ENCODE measurements at places on chromosomes 2 and 18.

DNA sequence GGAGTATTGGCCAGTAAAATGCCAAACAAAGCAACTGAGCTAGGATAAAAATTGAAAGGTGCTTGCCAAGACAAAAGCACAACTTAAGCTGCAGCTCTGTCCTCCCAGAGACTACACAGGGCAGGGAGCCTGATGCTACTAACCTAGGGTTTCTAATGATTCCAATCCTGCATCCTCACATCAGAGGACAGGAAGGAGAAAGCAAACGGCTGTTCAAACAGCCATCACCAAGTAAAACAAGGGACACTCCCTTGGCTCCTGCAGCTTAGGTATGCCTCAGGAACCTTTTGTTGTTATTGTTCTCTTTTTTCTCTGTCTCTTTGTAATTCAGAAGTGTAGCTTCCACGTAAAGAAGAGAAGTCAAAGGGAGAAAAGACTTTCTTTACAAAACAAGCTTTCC, 99.5 kb downstream of the TCF4 start:
- no peak for DNase-seq

DNA sequence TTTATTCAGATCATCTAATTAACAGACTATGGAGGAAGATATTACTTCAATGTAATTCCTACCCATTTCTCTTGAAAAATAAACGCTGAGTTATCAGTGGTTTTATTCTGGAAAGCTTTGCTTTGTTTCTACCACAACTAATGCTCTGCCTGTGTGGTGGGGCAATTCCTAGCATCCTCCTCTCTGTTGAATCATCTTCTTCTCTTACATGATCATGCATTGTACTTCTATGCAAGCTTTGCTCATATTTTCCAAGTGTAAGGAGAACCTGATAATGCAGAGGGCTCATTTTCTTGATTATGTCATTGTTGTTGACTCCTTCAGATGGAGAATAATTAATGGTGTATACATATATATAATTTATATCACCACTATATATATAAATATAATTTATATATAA, 46.7 kb downstream of the CCDC195 start:
- DNase-seq, result no peak

GRCh38 chr2:196183172-196183473, 11.7 kb upstream of the STK17B start:
- no peak for DNase-seq

GRCh38 chr2:102033031-102033749, 41.4 kb downstream of the IL1R2 start:
- DNase-seq, result no peak

- DNase-seq, result no peak
Observed at GRCh38 chr2:222750533-222750932, 79.1 kb downstream of the MOGAT1 start.

- no peak for DNase-seq
Observed at GRCh38 chr18:1784113-1784512, 787.2 kb downstream of the METTL4 start.

- no peak for DNase-seq
Observed at GRCh38 chr2:200494048-200494447, 15.8 kb downstream of the KCTD18 start.

DNA sequence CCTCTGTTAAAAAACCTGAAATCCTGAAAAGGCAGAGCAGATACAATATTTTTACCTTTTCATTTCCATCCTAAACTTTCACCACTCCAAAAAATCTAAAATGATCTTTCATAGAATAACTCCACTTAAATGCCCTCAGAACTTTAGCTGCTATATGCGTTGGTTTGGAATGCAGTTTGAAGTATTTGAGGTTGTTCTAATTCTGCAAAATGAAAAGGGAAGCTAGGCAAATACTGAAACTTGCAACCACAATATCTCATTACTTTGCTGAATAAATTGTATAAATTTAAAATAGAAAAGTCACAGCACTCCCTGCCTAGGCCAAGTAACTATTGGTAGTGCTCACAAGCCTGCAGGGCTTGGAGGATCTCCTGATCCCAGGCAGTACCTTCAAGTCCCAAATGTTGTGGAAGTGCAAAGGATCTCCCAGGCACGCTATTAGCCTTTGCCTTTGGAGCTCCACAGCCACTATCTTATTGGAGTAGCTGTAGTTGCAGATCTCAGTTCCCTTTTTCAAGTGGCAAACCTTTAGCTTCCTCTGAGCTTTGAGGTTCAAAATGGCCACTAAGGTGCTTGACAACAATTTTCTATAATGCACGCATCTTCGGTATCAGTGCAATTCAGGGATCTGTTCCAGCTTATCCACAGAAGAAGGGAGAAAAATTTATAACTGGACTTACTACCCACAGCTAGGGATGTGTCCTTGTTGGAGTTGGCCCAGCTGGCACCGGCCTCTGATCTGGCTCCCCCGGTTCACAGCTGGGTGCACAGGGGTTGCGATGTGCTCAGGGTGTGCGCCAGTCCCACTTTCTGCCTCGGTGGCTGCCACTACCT, 43.4 kb upstream of the ANKRD62 start:
- no peak for DNase-seq

GRCh38 chr2:113136828-113137775, 9.7 kb downstream of the IL1RN start:
- DNase-seq, result no peak

GRCh38 chr18:63187791-63188460, 131.6 kb downstream of the BCL2 start:
- no peak for DNase-seq

GRCh38 chr18:36376361-36376760, 78.8 kb downstream of the FHOD3 start:
- DNase-seq, result no peak

DNA sequence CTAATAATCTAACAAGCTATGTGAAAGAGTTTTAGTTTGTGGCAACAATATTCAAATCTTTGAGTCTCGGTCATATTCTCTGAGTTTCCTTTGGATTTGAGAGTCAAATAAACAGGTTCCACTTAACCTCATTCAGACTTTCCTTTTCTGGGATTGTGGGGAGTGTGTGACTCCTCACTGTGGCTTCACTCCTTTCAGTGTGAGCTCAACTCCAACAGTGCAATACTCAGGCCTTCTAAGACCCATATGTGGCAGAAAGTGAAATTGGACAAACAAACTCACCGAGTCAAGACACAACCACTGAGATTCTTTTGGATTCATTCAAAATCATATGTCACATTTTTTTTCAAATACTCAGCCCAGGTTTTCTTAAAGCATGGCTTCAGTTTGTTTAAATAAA, 25.4 kb downstream of the SLC9A4 start:
- no peak for DNase-seq

- DNase-seq, result no peak
Observed at GRCh38 chr2:39228413-39229209, 15.2 kb downstream of the CDKL4 start.

GRCh38 chr2:220275454-220275853, 648.0 kb downstream of the SLC4A3 start:
- no peak for DNase-seq

GRCh38 chr2:136858656-136859055, 93.3 kb downstream of the THSD7B start:
- DNase-seq, result no peak

DNA sequence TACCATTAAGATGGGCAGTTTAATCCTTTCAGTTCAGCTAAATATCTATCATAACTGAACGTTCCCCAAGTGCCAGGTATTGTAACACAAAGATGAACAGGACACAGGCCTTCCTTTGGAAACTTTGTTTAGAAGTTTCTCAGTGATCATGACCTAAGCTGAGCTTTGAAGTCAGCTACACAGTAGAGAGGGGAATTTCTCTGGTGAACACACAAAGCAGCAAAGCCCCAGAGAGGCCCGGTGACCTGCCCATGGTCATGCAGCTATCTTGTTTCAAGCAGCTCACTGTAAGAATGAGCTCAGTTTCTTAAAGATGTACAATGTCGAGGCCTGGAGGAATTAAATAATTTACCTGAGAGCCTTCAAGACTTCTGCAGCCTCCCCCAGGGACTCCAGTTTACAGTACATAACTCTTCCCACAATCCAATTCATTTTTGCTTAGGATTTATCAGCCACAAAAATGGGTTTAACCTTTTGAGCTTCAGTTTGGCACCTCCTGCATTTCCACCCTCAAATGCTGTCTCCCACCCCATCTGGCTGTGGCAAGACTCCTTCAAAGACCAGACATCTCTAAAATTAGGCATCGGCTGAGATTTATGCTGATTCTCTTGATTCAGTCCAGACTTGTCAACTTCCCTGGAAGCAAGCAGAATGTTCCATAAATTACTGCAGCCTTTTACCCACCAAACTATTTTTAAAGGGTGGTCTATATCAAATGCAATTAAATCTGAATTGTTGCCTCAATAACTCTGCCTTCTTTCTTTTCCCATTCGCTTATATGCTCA, 325.6 kb downstream of the TXNL1 start:
- DNase-seq, result no peak

- no peak for DNase-seq
Observed at GRCh38 chr2:201980389-201980821, 53.2 kb upstream of the FZD7 start.

GRCh38 chr2:47561906-47562305, 158.9 kb downstream of the MSH2 start:
- no peak for DNase-seq

DNA sequence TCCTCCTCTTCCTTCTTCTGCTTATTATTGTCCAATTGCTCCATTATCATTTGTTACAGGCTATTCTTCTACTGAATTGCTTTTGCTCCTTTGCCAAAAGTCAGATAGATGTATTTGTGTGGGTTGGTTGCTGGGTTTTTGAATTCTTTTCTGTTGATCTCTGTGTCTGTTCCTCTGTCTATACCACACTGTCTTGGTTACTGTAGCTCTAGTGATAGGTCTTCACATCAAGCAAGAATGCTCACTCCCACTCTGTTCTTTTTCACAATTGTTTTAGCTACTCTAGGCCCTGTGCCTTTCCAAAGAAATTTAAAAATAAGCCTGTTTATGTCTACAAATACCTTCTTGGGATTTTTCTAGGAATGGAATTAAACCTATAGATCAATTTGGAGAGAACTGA, 217.2 kb downstream of the GALR1 start:
- DNase-seq, result no peak

DNA sequence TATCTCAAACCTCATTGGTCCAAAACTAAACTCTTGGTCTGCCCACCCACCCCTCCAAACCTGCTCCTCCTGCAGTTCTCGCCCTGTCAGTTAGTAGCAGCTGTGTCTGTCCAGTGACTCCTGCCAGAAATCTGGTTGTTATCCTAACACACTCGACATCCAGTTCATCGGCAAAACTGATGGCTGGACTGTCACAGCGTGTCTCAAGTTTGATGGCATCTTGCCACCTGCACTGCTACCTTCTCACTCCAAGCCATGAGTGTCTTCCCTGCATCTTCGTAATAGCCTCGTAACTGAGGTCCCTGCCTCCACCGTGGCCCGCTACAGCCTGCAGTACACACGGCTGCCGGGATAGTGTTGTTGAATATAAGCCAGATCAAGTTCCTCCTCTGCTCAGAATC, 470.1 kb upstream of the RAB12 start:
- no peak for DNase-seq

DNA sequence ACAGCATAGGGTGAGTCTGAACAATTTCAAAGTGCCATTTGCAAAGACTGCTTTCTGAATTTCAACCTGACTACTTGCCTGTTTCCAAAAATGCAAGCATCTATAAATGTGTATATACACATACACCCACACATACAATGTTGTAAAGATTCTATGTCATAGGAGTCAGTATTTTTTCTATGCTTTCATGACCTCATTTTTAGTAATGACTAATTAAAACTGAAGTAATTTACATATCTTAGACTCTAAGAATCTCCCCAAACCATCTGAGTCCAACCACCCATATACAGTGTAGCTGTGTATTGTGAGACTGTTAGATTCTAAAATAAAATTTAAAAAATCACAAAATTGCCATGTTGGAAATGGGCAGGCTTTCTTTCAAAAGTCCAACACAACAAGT, 162.0 kb upstream of the STK17B start:
- no peak for DNase-seq

- DNase-seq, result no peak
Observed at GRCh38 chr2:29462293-29462692, 347.1 kb downstream of the CLIP4 start.

- peak; percentile 85 for DNase-seq
Observed at GRCh38 chr2:240566203-240567136, 1.8 kb upstream of the RNPEPL1 start.

GRCh38 chr18:41075212-41075611, 879.8 kb upstream of the PIK3C3 start:
- no peak for DNase-seq

- DNase-seq, result no peak
Observed at GRCh38 chr2:2848198-2848597, 517.1 kb upstream of the MYT1L start.

DNA sequence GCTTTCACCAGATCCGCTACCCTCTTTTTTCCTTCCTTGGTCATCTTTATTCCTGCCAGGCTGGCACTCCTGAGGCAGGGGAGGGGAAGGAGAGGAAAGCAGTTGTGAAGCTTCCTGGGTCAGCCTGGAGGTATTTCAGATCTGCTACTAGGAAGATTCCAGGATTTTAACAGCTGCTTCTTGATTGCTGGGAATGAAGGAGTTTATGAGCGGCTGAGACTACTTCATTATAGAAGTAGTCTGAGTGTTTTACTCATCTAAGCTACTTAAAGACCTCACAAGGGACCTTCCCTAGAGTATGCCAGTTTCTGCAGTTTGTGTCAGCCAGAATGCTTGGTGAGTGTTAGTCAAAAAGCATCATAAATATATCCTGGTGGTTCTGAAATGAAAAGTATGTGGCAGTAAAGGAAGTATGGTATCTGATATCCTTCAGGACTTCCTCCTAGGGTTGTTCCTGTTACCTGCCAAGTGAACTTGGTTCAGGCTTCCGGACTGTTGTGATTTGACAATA, 1.9 kb downstream of the TANC1 start:
- DNase-seq, result no peak

- no peak for DNase-seq
Observed at GRCh38 chr2:29235411-29235810, 120.2 kb downstream of the CLIP4 start.

DNA sequence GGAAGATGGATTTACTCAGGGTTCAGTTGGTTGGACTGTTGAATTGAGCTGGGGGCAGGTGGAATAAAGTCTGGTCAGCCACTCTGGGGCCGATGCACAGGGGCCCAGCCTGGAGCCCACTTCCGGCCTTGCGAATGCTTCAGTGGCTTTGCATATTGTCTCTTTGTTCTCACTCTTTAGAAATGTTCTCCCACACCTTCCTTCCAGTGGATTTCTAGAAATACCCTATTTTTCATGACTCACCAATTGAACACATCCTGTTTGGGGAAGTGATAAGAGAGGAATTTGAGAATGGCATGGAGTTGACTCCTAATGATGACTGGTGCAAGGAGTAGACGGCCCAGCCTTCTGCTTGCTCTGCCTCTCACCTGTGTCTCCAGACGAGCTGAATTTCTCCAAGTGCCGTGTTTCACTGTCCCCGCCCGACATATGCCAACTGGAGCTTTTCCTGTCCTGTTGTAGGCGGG, 28.1 kb downstream of the ASAP2 start:
- DNase-seq, result no peak

Data from stimulated activated CD8-positive, alpha-beta memory T cell treated with anti-CD3 and anti-CD28 coated beads, Interleukin-4, amount 100 ng/mL, for 4 hours (primary cell).